ENCODE measurements at places on chromosomes 6 and 20.

DNA sequence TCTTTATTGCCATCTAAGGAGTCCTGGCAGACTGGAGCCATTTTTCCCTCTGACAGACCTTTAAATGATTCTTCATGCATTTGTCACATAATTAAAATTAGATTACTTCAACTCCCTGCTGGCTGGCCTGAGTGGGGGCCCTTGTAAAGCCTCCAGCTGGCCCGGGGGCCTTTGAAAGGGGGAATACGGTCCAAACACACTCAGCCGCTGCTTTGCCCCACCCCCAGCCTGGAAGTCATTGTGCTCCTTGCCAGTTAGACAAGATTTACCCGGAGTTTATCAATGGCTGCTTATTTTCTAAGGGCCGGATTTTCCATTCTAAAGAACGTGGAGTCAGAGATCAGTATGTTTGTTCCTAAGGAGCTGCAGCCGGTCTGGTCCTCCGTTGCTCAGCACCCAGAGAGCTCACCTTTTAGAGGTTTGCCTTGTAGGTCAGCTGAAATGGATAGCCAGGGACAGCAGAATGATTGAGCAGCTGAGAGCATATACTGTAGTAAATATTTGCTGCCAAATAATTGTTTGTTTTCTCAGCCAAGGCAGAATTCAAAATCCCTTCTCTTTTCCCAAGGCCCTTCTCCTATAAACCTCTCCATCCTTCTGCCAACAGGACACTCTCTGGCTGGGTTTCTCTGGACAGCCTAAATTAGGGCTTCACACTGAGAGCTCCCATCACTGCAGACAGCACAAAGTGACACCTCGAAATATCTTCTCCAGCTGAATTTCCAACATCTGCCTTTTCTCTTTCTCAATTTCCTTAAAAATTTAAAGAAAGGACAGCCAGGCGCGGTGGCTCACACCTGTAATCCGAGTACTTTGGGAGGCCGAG is 68.4 kb upstream of the RBM24 start:
- no peak for DNase-seq

- DNase-seq: no peak
Observed at GRCh38 chr6:16419636-16420336, 181.4 kb downstream of the GMPR start.

GRCh38 chr6:47420394-47421371 is 56.9 kb upstream of the CD2AP start:
- peak; percentile 50 for DNase-seq

- no peak for DNase-seq
Observed at GRCh38 chr6:6629402-6629801, 40.9 kb downstream of the LY86 start.

- no peak for DNase-seq
Observed at GRCh38 chr6:83310046-83310445, 116.9 kb downstream of the RWDD2A start.

DNA sequence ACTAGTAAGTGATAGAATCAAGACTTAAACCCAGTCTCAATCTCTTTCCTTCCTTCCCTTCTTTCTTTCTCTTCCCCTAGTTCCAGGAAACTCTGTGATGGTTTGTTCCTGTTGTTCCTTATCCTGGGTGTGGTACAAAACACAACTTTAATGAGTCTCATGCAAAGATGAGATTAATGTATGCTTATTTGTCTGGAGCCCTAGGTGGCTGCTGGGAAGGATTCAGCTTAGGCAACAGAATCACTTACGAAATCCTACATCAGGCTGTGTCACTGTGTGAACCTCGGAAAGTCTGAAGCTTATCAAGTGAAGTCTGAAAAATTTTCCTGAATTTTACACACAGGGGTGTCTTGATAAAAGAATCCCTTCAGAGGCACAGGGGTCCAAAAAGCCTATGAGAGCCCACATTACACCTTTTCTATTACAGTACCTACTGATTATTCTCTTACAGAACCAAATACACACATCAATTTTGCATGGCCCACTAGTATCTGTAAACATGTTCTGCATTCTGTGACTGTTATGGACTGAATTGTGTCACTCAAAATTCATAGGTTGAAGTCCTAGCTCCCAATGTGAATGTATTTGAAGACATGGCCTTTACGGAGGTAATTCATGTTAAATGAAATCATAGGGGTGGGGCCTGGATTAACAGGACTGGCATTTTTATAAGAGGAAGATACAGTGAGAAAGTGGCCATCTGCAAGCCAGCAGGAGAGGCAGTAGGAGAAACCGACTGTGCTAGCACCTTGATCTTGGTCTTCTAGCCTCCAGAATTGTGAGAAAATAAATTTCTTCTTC is 144.7 kb downstream of the MYB start:
- no peak for DNase-seq

DNA sequence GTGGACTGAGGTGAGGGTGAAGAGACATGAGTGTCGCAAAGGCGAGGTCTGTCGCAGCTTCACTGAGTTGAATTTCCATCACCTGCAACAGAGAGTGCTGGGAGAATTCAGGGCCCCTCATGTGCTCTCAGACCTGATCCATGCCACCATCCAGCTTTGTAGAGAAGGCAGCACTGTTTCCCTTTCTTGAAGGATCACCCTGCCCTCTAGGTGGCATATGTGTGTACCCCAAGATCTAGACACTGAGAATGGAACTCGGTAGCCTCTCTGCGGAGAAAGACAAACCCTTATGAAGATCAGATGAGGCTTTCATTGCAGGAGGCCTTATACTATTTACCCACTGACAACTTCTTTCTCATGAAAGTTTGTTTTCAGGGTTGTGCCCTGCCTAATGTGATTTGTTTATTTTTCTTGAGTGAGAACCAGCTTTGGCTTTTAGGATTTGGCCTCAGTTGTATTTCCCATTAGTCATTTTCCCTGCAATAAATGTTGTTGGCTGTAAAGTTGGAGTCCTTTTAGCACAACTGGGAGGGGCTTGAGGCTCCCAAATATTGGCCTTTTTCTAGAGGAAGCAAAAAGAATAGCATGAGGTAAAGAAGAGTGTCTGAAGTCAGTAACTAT is 811.3 kb downstream of the DHX35 start:
- no peak for DNase-seq
